ENCODE measurements at places on chromosomes 6 and 20.

DNA sequence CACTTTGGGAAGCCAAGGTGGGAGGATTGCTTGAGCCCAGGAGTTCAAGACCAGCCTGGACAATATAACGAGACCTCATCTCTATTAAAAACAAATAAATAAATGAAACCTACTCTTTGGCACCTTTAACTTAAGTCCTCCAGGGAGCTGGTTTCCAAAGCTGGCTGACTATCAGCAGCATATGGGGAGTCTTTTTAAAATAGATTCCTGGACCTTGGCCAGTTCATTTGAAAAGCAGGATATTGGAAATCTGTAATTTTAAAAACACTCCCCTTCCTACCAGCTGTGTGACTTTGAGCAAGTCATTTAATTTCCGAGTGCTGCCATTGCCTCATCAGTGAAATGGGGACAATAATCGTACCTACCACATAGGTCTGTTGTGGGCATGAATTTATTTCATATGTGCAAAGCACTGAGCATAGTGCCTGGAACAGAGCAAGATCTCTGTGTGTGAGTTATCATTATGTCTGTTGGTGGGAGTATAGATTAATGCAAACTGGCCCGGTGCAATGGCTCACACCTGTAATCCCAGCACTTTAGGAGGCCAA is 40.9 kb upstream of the PTPN1 start:
- DNase-seq = no peak

GRCh38 chr6:166830891-166831363 is 125.4 kb downstream of the RNASET2 start:
- DNase-seq = no peak

- DNase-seq = no peak
These were observed 92.2 kb upstream of the CNKSR3 start for GRCh38 chr6:154602708-154603107.

DNA sequence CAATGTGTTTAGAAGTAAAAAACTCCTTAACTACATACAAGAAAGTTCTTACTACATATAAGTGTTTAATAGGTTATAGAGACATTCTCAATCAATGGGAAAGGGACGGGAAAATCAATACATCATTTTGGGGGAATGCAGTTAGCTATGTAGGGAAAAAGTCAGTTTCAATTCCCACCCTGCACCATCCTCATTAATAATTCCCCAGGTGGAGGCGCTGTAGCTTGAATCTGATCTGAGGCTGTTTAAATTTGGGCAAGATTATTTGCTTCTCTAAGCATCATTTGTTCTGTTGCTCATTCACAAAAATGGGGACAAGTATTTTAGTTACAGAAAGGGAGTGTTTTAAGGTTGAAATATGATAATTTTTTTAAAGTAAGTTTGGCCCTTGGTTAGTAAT is 19.1 kb downstream of the OLIG3 start:
- DNase-seq = no peak

GRCh38 chr6:55277646-55278045 is 49.6 kb upstream of the GFRAL start:
- no peak for DNase-seq

DNA sequence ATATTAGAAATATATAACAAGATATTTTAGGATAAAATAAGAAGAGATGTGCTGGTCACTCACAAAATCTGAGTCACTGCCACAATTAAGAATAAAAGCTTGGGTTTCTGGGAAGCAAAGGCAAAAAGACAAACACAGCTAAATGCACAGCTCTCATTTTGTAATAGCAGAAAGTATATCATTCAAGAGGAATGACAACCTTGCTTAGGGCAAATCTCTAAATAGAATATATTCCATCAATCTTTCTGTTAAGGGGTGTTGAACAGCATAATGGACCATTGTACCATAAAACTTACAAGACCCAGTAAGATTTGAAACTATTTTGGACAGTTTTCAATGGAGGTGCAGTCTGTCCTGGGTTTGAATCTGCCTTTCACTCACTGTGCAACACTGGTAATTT is 464.9 kb upstream of the SOX4 start:
- DNase-seq = no peak

Measured in neural crest cell (in vitro differentiated cells).